ENCODE measurements at places on chromosomes 3 and 15. TPM values are rescaled to one million over a fixed set of nuclear protein-coding genes. Genes with fewer than 3 reads are reported as not detected.

FRG2C gene
- not detected for total RNA-seq

AHSG gene
- total RNA-seq, result not detected

GOLGA6L7 gene
- total RNA-seq, result not detected

NANOGP8 gene
- not detected for total RNA-seq

CPN2 gene
- not detected for total RNA-seq

GOLGA8T gene
- total RNA-seq, result 0.20 TPM

STRIT1 gene
- not detected for total RNA-seq

ZIC1 gene
- total RNA-seq, result 2.1 TPM

DNAJA4 gene
- total RNA-seq, result 4.7 TPM

OR5K2 gene
- total RNA-seq, result not detected

ILDR1 gene
- not detected for total RNA-seq

CX3CR1 gene
- total RNA-seq, result not detected

ACKR2 gene
- not detected for total RNA-seq

SLC27A2 gene
- total RNA-seq, result not detected

GOLGA8K gene
- total RNA-seq, result 0.46 TPM

SHC4 gene
- total RNA-seq, result 0.18 TPM

MYH15 gene
- total RNA-seq, result 0.26 TPM

COL7A1 gene
- 0.13 TPM for total RNA-seq

GLDN gene
- total RNA-seq, result not detected

CHRM5 gene
- total RNA-seq, result not detected

IGF1R gene
- total RNA-seq, result 43.8 TPM

ANKUB1 gene
- not detected for total RNA-seq

AGTR1 gene
- not detected for total RNA-seq

FBLN2 gene
- total RNA-seq, result 2.2 TPM

HAUS2 gene
- 37.9 TPM for total RNA-seq

CLDN16 gene
- not detected for total RNA-seq

FLNB gene
- total RNA-seq, result 1,024 TPM

ADGRG7 gene
- total RNA-seq, result not detected

DCP1A gene
- 13.7 TPM for total RNA-seq

EFCC1 gene
- total RNA-seq, result 0.26 TPM

CRBN gene
- total RNA-seq, result 53.8 TPM

DPH3 gene
- 17.7 TPM for total RNA-seq

DIS3L gene
- total RNA-seq, result 23.3 TPM

SLC51B gene
- total RNA-seq, result not detected

IQCF5 gene
- total RNA-seq, result not detected

XXYLT1 gene
- 40.7 TPM for total RNA-seq

PPP2R3A gene
- 7.5 TPM for total RNA-seq

AGBL1 gene
- total RNA-seq, result not detected

Measured in pulmonary artery endothelial cell (primary cell).